GM13977 (cell line): ENCODE measurements at places on chromosomes 3 and 15.

DNA sequence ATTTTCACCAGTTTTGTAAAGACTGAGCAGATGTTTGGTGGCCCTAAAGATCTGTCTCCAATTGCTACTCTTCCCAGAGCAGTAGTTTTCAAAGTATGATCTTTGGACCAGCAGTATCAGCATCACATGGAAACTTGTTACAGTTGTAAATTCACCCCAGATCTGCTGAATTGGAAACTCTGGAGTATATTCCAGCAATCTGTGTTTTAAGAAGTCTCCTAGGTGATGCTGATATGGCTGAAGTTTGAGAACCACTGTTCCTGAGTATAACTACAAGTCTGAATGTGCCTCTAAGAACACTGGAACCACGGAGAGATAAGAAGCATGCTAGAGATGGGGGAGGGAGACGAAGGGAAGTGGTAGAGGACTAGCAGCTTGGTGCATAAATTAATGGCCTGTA is 45.7 kb downstream of the NUDT16 start:
- DNase-seq = no peak

DNA sequence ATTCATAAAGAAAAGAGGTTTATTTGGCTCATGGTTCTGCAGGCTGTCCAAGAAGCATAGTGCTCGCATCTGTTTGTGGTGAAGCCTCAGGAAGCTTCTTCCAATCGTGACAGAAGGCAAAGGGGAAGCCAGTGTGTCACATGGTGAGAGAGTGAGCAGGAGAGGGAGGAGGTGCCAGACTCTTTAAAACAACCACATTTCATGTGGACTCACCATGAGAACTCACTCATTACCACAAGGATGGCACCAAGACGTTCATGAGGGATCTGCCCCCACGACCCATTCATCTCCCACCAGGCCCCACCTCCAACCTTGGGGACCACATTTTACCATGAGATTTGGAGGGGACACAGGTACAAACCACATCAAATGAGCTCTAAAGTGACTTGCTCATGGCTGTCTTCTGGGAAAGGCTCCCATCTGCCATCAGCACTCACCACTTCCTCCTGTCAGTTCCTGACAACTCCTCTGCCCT is 327.3 kb upstream of the TLE3 start:
- no peak for DNase-seq

GRCh38 chr3:192980632-192981031 is 63.0 kb upstream of the MB21D2 start:
- DNase-seq = no peak

GRCh38 chr15:55284426-55284825 is 5.2 kb downstream of the RAB27A start:
- DNase-seq = no peak

- no peak for DNase-seq
These were observed 186.4 kb upstream of the NANOGP8 start for GRCh38 chr15:35271371-35272043.

GRCh38 chr3:101970905-101971304 is 121.6 kb downstream of the NFKBIZ start:
- DNase-seq = no peak
